Effector memory CD4-positive, alpha-beta T cell (primary cell): ENCODE measurements at places on chromosomes 4 and X.

GRCh38 chr4:186759990-186760389 is 36.3 kb upstream of the FAT1 start:
- no peak for DNase-seq

- DNase-seq = no peak
Observed at GRCh38 chr4:1406394-1406980, at the start of gene NKX1-1. Gene NKX1-1, minus strand, starts transcription at chr4:1406442. Its CDS starts 0 bp downstream, at chr4:1406442.

DNA sequence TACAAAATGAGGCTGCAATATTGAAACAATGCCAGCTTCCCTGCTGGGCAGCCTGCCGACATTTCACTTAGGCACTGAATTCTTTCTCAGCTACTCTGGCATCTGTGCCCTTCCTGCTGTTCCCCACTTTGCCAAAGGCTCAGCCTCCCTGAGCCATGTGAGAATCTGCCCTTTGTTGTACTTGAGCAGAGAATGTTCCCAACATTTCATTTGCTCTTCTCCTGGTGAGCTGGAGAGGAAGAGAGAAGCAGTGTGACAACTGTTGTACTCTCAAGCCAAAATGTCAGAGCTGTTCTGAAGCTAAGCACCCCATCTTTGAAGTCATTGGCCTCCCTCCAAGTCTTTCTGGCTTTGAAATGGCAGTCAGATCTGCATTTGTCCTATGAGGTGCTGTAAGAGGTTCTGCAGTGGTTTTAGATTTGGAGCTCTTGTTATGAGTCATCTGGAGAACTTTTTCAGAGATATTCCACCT is 32.5 kb downstream of the LANCL3 start:
- DNase-seq = no peak

- no peak for DNase-seq
Observed at GRCh38 chr4:88630756-88631155, 38.5 kb downstream of the HERC3 start.

DNA sequence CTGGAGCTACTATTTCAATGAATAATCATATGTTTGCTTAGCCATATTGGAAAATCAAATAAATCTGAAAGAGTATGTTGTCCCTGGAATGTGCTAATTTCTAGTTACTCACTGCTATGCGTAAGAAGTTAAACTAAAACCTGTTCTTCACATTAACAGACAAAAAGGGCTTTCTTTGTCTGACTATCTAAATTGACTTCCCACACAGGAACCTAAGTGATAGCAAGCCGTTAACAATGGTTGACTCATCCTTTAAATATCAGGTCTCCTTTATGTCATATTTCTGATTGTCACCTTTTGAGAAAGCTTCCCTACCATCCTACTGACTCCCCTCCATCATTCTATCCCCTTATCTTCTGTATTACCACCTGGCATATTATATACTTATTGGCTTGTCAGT is 81.4 kb downstream of the AMELX start:
- DNase-seq = no peak

- DNase-seq = no peak
Observed at GRCh38 chr4:151231915-151232595, 44.9 kb upstream of the PRSS48 start.

DNA sequence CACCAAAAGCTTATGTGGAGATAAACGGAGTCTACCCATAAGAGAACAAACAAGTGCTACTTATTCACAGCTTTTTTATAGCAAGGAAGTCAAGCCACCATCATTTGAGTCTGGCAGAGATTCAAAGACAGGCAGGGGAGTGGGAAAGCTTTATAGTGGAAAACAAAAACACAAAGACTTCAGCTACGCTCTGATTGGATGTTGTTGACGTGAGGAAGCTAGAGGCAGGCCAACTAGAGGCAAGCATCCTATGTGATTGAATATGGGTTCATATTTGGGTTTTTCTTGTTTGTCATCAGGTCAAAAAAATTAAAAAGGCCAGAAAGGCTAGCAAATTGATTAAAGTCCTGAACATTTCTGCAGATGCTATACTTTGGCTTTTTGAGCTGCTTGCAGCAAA is 719 bp upstream of the TCEAL4 start:
- no peak for DNase-seq

DNA sequence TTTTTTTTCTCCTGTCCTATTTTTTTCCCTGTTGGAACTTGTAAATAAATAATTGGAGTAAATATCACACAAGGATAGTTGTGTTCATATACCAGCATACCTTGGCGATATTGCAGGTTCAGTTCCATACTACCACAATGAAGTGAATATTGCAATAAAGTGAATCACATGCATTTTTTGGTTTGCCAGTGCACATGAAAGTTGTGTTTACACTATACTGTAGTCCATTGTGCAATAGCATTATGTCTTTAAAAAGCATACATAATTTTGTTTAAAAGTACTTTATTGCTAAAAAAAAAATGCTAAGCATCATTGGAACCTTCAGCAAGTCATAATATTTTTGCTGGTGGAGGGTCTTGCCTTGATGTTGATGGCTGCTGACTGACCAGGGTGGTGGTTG is 88.6 kb downstream of the GSTCD start:
- no peak for DNase-seq
